SJCRH30 (cell line): ENCODE measurements at places on chromosomes 6 and 20.

DNA sequence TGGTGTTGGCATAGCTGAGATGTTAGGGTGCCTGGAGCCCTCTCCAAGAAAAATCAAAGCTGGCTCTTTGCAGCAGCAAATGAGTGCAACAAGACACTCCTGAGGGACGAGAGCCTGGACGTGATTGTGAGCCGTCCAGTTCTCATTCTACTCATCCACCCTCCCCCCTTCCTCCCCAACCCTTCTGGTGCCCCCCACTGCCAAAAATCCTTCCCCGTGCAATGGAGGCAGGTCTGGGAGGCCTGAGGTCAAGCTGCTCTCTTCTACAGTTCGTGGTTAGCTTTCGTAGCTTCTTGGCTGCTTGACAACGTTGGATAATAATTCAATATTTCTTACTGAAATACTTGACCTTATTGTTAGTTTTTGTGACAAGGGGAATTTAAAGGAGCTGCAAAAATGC lies 185.3 kb upstream of the SUPT3H start:
- DNase-seq: no peak

DNA sequence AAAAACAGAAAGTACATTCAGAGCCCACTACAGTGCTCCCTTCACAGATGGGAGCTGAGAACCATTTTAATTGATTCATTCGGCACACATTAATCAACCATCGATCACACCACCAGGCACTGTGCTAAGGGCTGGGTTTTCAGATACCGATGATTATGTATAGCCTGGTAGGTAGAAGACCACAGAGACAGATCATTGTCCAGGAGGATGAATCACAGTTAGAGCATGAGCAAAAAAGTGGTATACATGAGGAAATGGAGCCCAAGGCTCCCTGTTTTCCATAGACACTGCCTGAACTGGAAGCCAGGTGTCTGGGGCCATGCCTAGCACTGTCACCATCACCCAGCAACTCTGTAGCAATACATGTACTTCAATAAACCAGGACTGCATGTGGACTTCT lies 9.0 kb upstream of the PRDM1 start:
- DNase-seq: no peak

DNA sequence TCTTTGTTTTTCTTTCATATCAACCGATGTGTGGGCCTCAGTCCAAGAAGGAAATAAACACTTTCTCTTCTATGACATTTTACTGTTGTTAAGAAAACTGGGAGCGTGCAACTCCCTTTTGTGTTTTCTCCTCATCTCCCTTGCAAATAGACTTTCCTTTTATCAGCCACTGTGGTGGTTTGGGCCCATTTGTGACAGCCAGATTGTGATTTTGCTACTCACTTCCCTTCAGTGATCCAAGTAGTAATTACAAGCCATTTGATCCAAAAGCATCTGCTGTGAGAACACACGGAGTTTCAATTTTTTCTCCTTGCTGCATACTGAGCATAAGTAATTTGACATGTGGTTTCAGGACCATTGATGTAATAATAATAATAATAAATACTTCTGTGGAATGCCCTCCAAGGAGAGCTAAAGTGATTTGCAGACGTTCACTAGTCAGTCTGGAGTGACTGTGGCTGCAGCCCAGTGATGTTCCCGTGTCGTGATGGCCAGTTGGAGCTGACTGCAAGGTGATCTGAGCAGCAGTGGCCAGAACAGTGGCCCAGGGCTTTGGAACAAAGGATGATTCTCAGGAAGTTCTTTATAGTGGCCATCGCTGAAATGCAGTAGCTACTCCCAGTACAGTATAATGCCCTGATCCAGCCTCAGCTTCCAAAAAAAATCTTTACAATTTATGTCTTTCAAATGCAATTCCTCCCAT lies 91.9 kb upstream of the CLDN20 start:
- DNase-seq: no peak

GRCh38 chr6:5163247-5163646 lies 78.1 kb downstream of the PPP1R3G start:
- DNase-seq: no peak

GRCh38 chr20:38278763-38279162 lies 18.2 kb upstream of the KIAA1755 start:
- DNase-seq: peak; percentile 52

- peak; percentile 76 for DNase-seq
Measured at GRCh38 chr6:2891768-2892170, 11.3 kb downstream of the SERPINB9 start.

GRCh38 chr20:37915800-37916570 lies 13.1 kb downstream of the VSTM2L start:
- DNase-seq: peak; percentile 92

DNA sequence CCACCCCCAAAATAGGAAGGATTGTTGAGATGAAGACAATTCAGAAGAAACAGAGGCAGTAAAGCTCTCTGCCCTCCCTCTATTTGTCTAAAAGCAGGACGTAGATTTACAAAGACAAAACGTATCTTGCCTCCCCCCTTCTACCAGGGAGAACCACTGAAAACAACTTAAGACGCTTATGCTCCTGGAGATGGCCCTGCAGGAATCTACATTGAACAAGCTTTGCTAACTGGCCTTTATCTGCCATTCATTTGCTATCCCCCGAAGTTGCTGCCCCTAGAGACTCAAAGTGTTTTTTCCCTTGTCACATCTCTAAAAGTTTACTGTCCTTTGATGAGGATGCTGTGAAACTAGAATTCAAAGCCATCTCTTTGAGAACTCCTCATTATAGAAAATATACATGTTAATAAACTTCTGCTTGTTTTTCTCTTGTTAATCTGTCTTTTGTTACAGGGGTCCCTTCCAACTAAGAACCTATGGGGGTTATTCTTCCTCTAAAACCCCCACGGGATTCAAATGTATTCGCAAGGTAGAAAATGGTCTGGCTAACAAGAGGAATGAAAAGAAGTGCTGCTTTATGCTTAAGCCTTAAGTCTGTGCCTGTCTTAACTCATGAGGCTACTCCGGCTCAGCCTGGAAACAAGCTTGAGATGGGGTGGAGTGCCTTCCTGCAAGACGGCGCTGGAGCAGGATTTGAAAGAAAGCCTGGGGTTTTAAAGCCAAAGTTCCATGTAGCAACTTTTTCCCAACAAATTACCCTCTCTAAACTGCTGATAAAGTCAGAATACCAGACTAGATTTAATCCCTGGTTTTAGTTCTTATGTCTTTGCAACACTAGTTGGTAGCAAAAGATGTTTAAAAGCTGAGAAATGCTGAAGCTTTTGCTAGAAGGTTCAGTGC lies 88.0 kb downstream of the CLIC5 start:
- DNase-seq: no peak

- DNase-seq: no peak
Measured at GRCh38 chr6:160378882-160379281, 30.7 kb downstream of the SLC22A3 start.

- DNase-seq: peak; percentile 40
Measured at GRCh38 chr6:93238632-93239031, 180.7 kb downstream of the EPHA7 start.

DNA sequence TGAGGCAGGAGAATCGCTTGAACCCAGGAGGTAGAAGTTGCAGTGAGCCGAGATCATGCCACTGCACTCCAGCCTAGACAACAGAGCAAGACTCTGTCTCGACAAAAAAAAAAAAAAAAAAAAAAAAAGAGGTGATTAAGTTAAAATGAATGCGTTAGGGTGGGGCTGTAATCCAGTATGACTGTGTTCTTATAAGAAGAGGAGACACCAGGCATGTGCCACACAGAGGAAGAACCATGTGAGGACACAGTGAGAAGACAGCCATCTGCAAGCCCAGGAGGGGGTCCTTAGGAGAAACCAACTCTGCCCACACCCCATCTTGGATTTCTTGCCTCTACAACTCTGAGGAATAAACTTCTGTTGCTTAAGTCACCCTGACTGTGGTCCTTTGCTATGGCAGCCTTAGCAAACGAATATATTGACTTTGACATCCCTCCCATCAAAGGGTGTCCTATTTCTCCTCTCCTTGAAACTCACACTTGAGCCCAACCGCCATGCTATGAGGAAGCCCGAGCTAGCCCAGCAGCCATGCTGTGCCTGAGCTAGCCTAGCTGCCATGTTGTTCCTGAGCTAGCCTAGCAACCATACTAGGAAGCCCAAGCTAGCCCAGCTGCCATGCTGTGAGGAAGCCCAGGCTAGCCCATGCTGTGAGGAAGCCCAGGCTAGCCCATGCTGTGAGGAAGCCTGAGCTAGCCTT lies 15.8 kb upstream of the PPP1R16B start:
- no peak for DNase-seq

DNA sequence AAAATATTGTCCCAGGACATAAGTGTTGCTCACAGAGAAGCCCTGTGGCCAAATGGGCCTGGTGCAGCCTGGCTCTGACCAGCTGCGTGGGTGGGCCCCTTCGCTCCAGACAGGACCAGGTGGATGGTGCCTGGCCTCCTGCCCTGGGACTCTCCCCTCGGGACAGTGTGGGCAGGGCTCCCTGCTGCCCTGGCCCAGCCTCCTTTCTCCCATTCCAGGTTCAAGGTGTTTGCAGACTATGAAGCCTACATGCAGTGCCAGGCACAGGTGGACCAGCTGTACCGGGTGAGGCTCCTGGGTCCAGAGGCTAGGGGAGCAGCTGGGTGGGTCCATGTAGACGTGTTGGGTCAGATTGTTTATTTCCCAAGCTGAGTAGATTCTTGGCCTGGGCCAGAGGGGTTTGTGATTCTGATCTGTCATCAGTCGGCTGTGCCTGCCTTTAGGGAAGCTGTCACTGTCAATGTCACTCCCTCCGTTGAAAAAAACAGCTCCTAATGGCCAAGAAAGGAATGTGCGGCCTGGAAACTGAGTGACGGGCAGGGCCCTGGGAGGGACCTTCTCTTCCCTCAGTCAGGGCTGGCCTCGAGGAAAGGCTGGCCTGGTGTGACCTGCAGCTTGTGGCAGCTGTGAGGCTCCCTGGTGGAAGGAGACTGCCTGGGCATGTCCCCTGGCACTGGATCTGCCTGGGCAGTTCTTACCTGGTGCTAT lies 47.7 kb downstream of the PYGB start:
- peak; percentile 78 for DNase-seq

- no peak for DNase-seq
Measured at GRCh38 chr6:43318011-43318410, 9.4 kb upstream of the CRIP3 start.

GRCh38 chr6:170005665-170006064 lies 254.2 kb downstream of the ERMARD start:
- DNase-seq: no peak

- DNase-seq: no peak
Measured at GRCh38 chr6:57106990-57107389, 17.0 kb downstream of the ZNF451 start.

DNA sequence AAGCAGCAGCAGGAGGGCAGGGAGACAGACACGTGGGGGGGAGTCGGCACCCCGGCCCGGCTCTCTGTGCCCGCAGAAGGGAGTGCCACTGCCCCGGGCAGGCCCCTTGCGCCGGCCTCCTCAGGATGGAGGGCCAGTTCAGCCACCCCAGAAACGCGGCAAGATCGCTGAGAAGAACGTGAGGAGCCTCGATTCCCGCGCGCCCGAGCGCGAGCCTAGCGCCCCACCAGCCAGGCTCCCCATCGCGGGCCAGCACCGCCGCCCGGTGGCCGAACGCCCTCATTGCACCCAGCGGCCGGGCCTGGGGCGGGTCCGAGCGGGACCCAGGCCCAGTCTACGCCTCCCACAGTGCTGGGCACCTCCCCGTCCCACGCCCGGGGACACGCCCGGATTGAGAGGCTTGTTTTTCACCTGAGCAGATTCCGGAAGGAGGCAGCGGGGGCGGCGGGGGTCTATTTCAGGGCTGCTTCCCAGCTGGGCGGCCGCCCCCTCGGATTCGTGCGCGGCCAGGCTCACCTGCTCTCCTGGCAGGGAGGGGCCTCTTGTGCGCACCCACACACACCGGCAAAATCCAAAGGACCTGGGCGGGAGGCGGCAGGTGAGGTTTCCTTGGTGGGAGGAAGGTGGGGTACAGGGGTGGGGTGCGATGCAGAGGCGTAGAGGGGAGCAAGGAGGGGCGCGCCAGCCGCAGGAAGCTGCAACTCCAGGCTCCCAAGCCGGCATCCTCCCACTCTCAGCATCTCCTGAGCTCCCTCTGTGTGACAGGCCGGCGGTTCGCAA lies 9.0 kb upstream of the GRM4 start:
- DNase-seq: peak; percentile 63

DNA sequence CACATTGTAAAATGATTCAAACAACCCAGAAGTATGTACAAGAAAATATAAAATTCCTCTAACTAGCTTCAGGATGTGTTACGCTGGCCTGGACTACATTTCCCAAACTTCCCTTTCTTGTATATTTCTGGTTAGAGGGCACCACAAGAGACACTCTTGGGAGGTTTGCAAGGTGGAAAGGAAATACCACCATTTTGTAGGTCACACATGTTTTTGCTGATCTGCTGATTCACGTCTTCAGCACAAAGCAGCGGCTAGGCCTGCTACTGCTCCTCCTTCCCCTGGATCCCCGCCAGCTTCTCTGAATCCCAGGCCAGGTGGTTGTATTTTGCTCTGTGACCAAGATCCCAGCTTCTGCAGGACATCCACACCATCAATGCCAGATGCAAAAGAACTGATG lies 104.2 kb downstream of the AGPAT4 start:
- DNase-seq: peak; percentile 81

DNA sequence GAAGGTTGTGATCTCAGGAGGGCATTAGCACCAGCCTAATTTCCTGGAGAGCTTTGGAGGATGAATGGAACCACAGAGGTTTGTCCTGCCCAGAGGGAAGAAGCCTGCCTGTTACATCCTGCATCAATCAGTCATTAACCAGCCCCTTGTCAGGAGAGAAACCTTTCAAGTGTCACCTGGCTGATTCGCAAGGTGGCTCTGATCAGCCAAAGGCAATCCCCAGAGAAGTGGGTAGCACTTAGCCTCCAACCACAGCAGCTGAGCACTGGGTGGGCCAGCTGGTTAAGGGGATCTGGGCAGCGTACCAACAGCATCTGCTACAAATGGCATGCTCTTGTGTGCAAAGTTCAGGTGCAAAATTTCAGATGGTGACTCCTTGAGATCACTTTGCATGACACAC lies 26.9 kb downstream of the ANKEF1 start:
- DNase-seq: no peak

GRCh38 chr20:48211238-48211637 lies 426.0 kb upstream of the SULF2 start:
- peak; percentile 39 for DNase-seq

DNA sequence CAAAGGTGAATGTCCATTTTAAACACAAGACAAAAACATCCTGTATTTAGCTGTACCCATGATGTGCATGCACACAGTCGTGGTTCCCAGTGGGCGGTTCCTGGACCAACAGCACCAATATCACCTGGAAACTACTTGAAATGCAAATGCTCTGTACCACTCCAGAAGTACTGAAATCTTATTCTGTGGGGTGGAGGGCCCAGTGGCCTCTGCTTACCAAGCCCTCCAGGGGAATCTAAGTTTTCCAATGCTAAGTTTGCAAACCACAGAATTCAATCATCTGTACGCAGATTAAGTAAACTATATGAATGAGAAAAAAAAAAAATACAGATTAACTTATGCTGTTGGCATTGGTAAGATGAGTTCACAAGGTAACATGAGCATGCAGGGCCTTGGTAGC lies 14.1 kb downstream of the TRMT6 start:
- no peak for DNase-seq

- no peak for DNase-seq
Measured at GRCh38 chr6:100188754-100189153, 194.7 kb upstream of the MCHR2 start.

DNA sequence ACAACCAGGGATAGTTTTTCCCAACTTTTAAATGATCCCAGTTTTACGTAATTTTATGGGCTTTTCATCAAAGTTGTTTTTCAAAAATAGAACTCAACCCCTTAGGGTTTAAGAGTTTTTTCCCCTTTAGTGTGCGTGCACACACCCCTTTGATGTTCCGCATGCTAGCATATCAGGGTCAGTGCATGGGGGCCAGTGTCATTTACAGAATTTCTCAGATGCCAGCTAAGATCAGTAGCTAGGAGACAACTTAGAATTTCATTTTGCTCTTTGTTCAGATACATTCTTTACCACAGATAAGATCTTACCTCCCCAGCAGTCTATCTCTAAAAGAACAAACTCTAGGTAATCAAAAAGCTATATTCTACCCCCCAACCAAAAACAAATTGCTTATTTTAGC lies 238.5 kb upstream of the SASH1 start:
- no peak for DNase-seq
